ENCODE measurements at places on chromosomes 5 and 9.

GRCh38 chr9:114220061-114220541 lies 64.8 kb downstream of the COL27A1 start:
- no peak for DNase-seq

DNA sequence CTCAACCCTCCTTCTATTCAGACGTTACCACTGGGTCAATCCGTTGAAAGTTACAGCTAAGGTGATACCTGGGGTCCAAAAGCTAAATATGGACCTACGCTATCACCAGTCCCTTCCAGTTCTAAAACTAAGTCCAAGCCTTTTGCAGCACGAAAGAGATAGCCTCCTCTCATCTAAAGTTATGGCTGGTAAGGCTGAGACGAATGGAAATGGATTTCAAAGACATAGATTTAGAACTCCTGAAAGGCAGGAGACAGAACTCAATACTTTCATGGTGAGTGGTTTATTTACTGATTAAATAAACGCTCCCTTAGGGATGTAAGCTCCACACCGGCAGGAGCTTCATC lies 751 bp upstream of the RIC1 start:
- DNase-seq = no peak

DNA sequence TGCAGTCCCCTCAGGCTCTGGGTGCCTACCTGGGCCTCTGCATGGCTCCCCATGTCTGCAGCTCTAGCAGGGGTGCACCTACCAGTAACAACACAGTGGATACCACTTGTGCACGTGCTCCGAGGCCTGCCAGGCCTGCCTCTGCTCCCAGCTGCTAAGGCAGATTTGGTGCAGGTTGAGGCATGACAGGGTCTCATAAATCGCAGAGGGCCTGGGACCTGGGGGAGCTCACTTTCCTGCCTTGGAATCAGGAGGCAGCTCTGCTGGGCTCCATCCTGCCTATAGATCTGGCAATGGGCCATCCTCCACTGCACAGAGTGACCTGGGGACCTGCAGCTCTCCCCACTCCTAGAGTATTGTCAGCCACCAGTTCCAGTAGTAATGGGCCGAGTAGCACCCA lies 121.9 kb upstream of the CXCL14 start:
- no peak for DNase-seq

- DNase-seq = no peak
Measured at GRCh38 chr9:16625811-16626210, 244.7 kb downstream of the BNC2 start.

GRCh38 chr9:126805554-126806262 lies 868 bp downstream of the ZBTB43 start:
- no peak for DNase-seq
